NAMALWA (cell line): ENCODE measurements at places on chromosomes 12 and 14.
A peak's percentile ranks its signal among the peaks of the same experiment; 100 is the strongest.

- no peak for DNase-seq
Observed at GRCh38 chr14:76636602-76637001, 124.7 kb upstream of the VASH1 start.

GRCh38 chr12:22312336-22312735 is 22.2 kb downstream of the ST8SIA1 start:
- no peak for DNase-seq

- DNase-seq: no peak
Observed at GRCh38 chr14:91369628-91370445, 47.8 kb downstream of the CCDC88C start.

DNA sequence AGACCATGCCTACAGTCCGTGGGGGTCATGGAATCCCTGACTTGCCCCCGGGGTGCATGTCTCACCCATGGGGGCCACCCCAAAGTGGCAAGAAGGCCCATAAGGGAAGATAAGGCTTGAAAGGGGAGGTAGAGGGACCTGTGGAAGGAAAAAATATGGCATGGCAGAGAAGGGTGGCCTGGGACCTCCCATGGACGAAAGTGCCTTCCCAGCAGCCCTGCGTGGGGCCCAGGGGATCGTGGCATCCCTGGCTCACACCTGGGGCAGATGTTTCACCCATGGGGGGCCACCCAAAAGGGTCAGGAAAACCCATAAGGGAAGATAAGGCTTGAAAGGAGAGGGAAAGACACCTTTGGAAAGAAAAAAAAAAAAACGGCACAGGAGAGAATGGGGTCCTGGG is 264.6 kb downstream of the ALG10 start:
- no peak for DNase-seq

- no peak for DNase-seq
Observed at GRCh38 chr12:32863128-32863527, 33.4 kb downstream of the PKP2 start.

DNA sequence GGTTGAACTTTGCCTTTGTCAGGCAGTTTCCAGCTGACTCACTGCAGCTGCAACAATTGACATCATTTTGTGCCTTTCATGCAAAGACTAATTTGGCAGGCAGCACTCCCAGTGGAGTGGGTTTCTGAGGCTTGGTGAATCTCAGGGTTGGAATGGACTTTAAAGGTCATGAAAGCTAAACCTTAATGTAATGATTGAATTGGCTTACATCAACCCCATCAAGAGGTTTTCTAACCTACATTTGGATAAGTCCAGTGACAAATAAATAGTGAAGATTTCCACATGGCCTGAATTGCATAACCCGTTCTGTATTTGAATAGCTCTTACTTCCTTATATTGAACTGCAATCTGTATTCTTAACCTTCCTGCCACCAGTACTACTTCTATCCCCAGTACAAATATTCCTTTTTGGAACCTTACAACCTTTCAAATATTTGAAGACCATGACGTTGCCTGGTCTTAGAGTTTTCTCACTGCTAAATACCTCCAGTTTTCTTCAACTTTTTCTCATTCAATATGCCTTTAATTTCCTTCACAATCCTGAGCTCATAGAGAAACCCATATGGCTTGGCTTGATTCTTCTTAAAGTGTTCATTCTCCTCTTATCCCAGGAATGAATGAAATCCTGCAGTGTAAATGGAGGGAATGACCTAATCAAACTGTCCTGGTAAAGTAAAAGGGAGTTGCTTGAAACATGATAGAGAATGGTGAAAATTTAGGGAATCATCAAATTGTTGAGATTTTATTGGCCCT is 168.1 kb upstream of the NOVA1 start:
- no peak for DNase-seq

GRCh38 chr12:128467882-128468281 is 200.9 kb downstream of the TMEM132C start:
- no peak for DNase-seq

DNA sequence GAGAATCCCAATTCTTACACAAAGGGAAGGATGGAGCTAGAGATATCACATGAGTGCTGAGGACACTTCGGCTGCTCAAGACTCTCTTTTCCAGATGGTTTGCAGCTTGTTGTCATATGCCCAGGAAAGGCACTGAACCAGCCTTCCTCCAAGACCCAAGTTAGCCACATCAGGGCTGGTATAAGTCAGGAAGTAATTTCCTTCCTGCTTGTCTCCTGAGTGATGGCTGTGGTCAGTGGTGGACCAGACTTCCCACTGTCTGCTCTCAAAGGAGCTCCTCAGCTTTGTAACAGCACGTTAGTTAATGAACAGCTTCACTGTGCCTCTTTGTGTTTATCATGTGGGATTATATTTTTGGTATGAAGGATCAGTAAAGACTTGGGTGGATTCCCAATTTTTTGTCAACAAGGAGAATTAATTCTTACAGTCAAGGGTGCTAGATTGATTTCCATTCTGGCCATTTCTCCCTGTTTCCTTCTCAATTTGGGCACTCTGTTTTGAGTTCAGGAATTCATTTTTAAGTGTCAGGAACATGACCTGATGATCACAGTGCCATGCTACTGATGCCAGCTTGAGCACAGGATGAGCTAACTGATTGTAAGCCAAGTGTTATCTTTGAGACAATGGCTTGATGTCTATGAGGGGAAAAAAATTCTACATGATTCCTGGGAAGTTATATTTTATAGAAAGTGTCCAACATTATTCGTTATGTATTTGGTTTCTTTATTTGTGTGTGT is 145.8 kb downstream of the GCH1 start:
- DNase-seq: no peak

DNA sequence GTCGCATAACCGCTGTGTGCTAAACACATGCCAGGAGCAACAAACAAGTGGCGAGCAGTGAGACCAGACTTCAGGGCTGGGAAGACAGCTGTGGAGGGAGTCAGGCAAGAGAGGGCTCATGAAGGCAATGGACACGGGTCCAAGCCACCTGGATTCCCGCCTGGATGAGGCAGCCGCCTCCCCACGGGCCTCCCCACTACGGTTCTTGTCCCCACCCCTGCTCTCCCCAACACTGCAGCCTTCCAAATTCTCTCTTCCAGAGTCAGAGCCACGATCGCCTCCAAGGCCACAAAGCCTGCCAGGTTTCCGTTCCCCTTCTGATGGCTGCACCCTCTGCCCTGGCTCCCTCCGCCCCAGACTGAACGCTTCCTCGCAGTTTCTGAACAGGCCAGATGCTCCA is 36.1 kb upstream of the PIWIL1 start:
- DNase-seq: no peak

DNA sequence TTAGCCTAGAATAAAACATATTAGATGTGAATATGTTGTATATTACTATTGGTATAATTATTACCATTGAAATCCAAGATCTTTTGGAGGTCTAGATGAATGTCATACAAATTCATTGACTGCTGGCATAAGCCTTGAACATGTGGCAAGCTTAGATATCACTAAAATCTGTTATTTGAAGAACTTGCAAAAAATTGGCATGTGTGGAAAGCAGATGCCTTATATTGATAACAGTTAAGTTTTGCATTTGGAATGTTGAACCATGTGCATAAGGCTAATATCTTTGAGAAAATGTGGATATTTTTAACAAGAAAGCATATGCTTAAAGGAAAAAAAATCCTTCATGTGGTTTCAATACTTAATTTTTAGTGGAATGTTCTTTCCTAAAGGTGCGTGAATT is 203.6 kb upstream of the PRICKLE1 start:
- DNase-seq: no peak

- no peak for DNase-seq
Observed at GRCh38 chr14:31122098-31122611, 85.4 kb downstream of the HECTD1 start.

DNA sequence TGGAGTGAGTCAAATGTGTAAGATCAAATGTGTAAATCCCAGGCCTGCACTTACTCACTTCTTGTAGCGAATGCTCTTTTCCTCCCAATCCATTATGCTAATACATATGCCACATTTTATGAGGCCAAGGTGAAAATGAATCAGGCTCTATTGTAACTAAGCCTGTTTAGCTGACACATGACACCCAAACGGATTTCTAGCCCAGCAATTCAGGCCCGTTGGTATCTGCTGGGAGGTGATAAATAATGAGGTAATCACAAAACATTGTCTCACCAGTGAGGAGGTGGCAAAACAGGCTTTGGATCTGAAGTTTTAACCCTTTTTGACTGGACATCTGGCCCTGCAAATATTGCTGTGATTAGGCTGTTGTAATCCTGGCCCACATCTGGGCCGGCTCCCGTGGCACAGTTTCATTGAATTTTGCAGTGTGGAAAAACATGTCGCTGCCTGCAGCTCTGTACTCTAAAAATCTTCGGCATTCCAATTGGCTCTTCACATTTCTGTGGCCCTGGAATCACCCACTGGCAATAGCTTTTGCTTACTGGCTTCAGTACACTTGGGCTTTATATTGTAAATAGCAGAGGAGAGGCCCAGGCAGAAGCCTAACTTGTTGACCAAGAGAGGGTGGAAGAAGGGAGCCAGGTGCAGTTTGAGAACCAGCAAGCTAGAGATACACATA is 106.1 kb downstream of the PAX9 start:
- DNase-seq: no peak

GRCh38 chr14:92412912-92413311 is 89.9 kb downstream of the SLC24A4 start:
- DNase-seq: no peak

GRCh38 chr12:116420227-116420880 is 138.8 kb upstream of the MAP1LC3B2 start:
- no peak for DNase-seq

- DNase-seq: no peak
Observed at GRCh38 chr12:99444859-99445316, 202.7 kb upstream of the GARIN6 start.

- DNase-seq: no peak
Observed at GRCh38 chr12:51883998-51884675, 3.8 kb upstream of the ANKRD33 start.

- DNase-seq: no peak
Observed at GRCh38 chr14:79419571-79420327, 791.6 kb downstream of the DIO2 start.

DNA sequence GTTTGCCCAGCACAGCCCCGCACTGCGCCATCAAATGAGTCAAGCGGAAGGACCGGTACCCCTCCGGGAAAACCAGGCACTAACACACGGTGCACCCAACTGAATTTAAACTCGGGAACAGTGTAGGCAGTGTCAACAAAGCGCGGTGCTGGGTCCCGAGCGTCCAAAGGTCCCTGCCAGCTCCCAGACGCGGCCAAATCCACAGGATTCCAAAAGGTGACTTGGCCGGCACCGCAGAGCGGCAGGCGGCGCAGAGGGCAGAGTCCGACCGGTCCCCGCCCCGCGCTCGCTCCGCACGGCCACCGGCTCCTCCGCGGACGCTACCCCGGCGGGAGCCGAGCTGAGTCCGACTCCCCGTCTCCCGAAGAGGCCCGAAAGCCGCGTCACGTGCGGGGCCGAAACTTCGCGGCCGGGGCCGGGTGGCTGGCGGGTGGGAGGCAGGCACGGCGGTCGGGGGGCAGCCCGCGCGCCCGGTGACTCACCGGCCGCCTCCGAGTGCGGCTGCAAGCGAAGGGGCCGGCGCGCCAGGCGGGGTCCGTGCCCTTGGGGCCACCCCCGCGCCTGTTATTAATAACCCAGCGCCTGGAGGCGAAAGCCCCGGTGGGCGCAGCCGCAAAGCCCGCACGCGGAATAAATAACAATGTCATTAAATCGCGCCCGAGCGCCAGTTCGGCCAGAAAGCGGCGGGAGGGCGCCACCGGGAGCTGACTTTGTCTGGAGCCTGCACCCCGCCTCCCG is 863 bp downstream of the DENND5B start:
- DNase-seq: peak; percentile 79

- DNase-seq: no peak
Observed at GRCh38 chr12:131720921-131721320, 10.0 kb downstream of the SFSWAP start.

- DNase-seq: no peak
Observed at GRCh38 chr12:130141901-130142683, 20.2 kb upstream of the FZD10 start.

- DNase-seq: no peak
Observed at GRCh38 chr14:47675466-47676314, at the start of gene MDGA2. Gene MDGA2 (minus strand): TSS chr14:47675605.

- no peak for DNase-seq
Observed at GRCh38 chr14:64649383-64649998, 54.7 kb upstream of the PLEKHG3 start.

GRCh38 chr12:41073633-41074472 is 114.3 kb upstream of the PDZRN4 start:
- no peak for DNase-seq

- DNase-seq: no peak
Observed at GRCh38 chr12:94550964-94551363, 91.3 kb upstream of the CEP83 start.

DNA sequence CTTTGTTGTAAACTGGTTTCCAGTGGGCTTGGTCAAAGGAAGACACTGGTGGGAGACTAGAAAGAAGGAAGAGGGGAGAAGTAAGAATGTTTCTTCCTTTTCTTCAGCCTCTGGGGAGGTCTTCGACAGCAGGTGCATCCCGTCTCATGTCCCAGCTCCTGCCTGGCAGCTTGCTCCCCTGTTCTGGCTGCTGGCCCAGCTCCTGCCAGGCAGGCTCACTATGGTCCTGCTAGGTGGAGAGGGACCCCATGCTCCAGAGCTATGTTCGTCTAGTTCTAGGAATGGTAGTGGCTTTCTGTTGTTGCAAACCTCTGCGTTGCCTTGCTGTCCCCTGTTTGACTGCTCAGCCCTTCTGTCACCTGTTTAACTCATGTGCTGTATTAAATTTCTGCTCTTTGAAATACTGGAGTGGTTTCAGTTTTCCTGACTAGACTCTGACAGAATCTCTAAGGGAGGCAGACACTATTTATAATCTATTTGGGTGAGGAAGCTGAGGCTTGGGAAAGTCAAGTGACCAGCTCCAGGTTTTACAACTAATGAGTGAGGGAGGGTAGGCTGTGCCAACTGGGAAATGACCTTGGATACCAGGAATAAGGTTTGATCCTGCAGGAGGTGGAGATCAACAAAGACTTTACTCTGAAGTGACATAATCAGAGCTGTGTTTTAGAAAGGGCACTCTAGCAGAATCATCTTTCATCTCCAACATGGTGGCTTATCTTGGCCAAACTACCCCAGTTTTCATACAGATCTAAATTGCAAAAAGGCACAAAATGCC is 94.7 kb upstream of the DDHD1 start:
- no peak for DNase-seq

GRCh38 chr12:122505419-122506051 is 4.8 kb upstream of the ZCCHC8 start:
- no peak for DNase-seq

DNA sequence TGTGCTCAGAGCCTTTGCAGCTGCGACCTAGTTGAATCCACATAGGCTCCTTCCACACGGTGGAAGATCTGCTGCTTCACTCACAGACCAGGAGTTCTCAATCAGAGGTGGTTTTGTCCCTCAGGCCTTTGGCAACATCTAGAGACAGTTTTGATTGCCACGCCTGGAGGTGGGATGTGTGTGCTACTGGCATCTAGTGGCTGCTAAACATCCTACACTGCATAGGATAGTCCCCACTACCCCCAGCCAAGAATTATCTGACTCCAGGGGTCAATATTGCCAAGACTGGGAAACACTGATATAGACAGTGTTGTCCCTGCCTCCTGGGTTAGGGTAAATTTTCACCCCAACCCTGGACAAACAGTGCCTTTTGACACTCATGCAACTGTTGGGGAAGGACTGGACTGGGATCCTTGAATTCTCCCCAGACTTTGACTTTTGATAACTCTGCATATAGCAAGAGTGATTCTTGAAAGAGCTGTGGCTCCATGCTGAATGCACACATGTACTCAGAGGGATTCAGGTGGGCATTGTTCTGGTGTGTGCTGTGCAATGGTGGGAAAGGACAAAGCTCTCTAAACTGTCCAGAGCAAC is 39.8 kb downstream of the BAZ2A start:
- DNase-seq: peak; percentile 69
